ENCODE measurements at places on chromosomes 1 and 21.

DNA sequence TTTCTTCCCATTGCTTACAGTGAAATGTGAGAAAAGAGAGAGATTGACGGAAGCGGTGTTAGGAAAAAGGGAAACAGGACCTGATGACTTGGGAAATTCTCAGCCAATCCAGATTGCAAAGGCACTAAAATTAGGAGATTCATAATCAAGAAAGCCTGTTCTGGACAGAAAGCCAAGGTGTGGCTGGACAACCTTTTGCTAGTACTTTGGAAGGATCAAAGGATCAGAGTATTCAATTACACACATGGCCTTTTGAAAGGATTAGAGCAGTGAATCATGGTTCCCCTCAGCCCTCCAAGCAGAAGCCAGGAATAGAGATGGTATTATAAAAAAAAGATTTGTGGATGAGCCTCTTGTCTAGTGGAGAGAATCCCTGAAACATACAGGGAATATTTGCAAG, 669.8 kb upstream of the ADAMTS5 start:
- no peak for DNase-seq

GRCh38 chr1:41662061-41662764, 177.7 kb upstream of the EDN2 start:
- DNase-seq, result peak; percentile 54

- DNase-seq, result no peak
Measured at GRCh38 chr1:79660129-79660528, 653.6 kb upstream of the ADGRL4 start.

- DNase-seq, result no peak
Measured at GRCh38 chr1:230191855-230192254, 124.8 kb downstream of the GALNT2 start.

- DNase-seq, result peak; percentile 77
Measured at GRCh38 chr1:214494706-214495105, 56.7 kb downstream of the PTPN14 start.

- no peak for DNase-seq
Measured at GRCh38 chr21:37045149-37045548, 27.7 kb downstream of the PIGP start.
